ENCODE measurements at places on chromosomes 12 and 14.
A peak's percentile ranks its signal among the peaks of the same experiment; 100 is the strongest.

- DNase-seq, result no peak
Measured at GRCh38 chr12:108653082-108653516, 19.4 kb upstream of the SELPLG start.

DNA sequence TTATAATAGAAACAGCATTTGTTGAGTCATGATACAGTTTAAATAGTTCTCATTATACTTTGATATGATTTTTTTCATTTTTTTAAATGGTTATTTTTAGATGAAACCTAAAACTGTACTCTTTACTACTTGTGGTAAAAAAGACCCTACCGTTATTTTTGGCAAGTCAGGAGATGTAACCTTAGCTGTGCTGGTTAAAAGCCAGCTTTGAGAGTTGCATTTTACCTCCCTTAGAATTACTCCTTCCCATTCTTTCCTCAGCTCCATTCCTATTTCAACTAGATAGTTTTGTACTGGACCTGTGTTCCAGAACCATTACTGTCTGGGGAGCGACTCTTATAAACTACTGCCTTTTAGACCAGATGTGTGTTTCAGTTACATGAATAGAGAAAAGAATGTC, 92.0 kb downstream of the RAD51B start:
- DNase-seq, result no peak

DNA sequence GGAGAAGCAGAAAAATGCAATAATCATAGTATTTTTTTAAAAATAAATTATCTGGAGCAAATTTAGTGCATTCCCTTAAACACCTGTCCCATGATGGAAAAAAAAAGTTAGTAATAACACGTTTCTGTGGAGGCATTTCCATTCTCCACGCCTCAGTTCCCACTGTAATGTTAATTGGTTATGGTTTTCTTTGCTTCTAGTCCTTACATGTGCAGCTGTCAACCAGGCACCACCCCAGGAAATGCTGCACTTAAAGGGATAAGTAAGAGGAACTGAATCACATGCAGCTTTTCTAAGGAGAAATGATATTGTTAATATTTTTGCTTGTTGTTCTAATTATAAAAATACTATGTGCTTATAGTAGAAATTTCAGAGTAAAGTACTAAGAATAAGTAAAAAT, 240.3 kb downstream of the ZFP36L1 start:
- DNase-seq, result no peak

DNA sequence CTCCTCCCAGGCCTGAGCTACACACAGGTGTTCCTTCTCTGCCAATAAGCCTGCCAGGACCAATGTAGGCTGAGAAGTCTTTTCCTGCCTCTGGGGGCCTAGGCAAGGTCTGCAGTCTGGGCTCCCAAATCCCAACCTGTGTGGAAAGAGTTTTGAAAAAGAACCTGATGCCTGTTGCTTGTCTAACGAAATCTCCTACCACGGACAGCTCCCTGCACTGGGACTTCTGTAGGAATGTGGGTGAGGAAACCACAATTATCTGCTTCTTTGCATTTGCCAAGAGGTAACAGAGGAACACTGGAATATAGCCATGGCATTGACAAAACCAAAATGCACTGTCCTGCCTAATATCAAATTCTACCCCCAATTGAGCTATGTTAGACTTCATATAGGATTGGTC, 877.0 kb upstream of the TMEM132C start:
- DNase-seq, result no peak

GRCh38 chr12:87930033-87930432, 99.2 kb downstream of the C12orf50 start:
- no peak for DNase-seq

DNA sequence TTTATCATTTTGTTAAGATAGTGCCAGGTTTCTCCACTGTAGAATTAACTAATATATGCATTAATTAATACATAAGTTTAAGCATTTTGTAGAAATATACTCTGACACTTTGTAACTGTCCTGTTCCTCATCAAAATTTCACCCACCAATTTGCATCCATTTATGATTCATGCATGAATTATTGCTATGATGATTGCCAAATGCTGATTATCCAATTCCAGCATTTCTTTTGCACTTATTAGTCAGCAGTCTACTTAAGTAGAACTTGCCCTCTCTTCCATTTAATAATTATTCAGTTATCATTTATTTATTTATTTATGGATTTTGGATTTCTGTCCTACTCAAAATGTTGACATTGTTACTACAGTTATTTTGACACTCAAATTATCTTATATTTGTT, 72.2 kb downstream of the SLC6A15 start:
- DNase-seq, result no peak

- DNase-seq, result no peak
Measured at GRCh38 chr12:27396216-27396815, 50.2 kb upstream of the SMCO2 start.

DNA sequence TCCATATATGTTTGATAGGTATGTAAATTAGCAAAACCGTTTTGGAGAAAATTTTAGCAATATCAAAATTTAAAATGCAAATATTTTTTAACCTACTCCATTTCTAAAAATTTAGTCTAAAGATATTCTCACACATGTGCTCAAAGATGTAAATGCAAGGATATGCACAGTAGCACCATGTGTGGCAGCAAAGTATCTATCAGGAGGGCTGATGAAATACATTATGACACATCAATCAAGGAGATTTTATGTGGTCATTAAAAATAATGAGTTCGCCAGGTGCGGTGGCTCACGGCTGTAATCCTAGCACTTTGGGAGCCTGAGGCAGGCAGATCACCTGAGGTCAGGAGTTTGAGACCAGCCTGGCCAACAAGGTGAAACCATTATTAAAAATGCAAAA, 8.0 kb upstream of the C1R start:
- DNase-seq, result no peak

DNA sequence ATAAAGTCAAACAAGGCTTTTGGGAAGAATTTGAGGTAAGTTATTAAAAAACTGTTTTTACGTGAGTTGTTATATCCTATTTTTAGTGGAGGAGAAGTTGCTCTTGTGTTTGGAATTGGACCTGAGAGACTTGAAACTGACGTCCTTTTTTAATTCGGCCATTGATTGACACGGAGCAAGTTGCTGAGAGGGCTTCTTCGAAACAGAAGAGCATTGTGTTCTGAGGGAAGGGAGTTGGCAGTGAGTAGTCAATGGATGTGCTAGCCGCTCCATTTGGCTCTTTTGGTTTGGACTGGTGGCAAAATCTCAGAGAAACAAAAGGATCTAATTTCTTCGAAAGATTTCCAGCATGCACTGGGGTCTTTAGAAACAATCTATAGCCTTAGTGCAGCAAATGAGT, 37.3 kb downstream of the PTPN11 start:
- no peak for DNase-seq

GRCh38 chr12:112179341-112179740, 54.0 kb downstream of the TRAFD1 start:
- no peak for DNase-seq

DNA sequence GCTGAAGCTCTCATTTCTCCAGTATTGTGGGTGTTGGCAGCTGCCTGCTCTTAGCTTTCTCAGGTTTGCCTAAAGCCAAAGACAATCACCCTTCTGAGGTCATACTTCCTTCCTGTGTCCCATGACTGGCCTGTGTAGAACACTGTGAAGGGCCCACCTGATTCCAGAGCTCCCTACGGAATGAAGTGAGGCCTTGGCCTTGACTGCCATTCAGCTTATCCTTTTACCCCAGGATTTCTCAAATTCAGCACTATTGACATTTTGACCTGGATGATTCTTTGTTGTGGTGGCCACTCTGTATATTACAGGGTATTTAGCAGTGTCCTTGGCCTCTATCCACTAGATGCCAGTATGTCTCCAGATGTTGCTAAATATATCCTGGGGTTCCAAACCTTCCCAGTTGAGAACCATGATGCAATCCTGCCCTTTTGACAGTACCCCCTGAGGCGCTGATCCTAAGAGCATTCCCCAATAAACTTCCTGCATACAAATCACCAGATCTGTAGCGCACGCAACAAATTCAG, 112.3 kb upstream of the KRR1 start:
- DNase-seq, result no peak

DNA sequence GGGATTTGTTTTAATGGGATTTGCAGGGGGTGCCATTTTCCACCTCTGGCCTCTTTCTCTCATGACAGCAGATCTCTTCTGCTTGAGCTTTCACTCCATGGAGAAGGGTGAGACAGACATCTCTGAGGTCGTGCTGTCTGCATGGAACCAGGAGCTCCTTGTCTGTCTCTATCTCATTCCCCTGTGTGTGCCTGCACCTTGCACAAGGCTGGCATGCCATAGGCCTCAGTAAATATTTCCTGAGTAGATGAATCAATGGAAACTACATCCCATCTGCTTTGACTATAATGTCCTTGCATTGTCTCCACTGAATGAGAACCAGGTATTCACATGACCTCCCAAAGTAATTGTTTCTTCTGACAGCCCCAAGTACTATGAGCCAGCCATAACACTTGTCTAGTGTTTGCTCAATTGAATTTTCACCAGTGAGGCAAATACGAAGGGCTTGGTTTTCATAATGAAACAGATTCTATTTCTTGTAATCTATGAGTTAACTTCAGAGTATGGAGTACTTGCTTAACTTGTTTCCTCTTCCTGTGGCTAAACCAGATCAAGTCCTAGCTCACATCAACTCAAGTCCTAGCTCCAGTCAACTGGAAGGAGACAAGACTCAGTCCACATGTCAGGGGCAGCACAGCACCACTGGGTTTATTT, 32.3 kb downstream of the KCNK13 start:
- no peak for DNase-seq

- peak; percentile 43 for DNase-seq
Measured at GRCh38 chr12:71746974-71747611, 7.6 kb upstream of the RAB21 start.

DNA sequence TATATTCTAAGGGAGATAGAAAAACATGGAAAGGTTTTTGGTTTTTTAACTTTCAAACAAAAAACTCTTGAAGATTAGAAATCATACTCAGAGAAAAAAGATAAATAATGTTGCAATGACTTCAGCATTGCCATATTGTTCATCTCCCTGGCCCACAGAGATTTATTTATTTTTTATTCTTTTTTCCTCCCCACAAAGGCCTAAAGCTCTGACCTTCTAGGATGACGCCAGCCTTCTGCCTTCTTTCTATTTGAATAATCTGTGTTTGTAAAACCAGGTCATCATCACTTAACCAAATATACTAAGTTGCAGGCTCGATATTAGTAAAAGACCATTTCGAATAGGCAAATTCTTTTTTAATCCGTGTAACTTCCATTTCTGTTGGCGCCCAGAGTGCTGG, 4.4 kb upstream of the DCP1B start:
- DNase-seq, result no peak

DNA sequence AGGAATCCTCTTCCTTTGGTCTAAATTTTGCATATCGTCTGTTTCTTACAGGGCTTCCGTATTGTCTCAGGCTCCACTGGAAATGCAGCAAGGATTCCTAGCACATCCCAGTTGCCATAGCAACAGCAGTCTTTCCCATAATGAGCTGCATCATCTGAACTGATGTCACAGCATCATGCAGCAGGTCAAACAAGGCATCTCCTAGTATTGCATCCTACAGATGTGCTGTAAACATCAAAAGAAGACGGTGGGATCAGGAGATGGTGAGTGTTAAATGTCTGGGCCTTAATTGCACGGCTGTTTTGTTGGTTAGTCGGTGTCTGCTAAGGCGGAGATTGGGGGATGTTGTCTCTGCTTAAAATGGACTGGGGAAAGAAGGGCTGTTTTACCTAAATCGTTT, at the start of gene AKAP6:
AKAP6 (plus strand) TSS at position 153 of the 400 bp plus-strand sequence. CDS start 104,196 bp downstream, outside the sequence.
- DNase-seq, result no peak

GRCh38 chr14:79705126-79705894, 506.0 kb downstream of the DIO2 start:
- DNase-seq, result no peak

GRCh38 chr14:90681929-90682328, 134.3 kb downstream of the TTC7B start:
- DNase-seq, result no peak

- DNase-seq, result no peak
Measured at GRCh38 chr14:94816113-94816512, 46.2 kb upstream of the GSC start.

DNA sequence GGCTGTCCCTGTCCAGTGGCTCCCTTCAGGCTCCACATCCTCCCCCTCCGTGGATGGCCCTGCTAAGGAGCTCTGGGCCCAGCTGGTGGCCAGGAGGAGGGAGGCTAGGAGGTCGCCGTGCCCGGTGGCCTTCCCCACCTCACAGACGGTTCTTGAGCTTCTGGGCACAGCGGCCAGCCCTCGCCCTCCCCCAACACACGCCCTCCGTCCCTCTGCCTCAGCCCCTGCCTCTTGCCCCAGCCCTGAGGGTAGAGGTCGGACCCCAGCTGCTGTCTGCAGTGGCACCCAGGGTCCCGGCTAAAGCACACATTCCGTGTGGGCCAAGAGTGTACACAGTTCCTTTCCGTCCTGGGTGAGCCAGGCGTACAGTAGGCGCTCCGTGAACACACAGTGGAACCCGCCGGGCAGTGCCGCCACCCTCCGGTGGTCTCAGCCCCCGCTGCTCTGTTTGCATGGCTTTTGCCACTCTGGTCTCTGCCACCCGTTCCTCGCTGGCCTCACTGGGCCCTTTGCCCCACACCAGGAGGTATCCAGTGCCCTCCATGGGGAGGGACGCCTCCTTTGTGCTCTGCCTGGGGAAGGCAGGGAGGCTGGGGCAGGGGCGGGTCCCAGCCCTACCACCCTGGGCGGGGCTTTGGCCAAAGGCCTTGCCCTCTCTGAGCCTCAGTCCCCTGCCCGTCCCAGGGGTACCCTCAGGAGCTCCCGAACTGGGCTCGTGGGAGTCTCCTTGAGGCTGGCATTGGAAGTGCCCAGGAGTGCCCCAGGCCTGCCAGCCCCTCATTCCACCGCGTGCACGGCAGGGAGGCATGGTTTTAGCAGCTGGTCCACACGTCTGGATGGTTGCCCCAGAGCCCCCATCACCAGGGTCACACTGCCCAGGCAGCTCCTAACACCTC, 13.0 kb downstream of the TRMT61A start:
- DNase-seq, result no peak

- no peak for DNase-seq
Measured at GRCh38 chr14:102230481-102231210, 74.3 kb downstream of the MOK start.

DNA sequence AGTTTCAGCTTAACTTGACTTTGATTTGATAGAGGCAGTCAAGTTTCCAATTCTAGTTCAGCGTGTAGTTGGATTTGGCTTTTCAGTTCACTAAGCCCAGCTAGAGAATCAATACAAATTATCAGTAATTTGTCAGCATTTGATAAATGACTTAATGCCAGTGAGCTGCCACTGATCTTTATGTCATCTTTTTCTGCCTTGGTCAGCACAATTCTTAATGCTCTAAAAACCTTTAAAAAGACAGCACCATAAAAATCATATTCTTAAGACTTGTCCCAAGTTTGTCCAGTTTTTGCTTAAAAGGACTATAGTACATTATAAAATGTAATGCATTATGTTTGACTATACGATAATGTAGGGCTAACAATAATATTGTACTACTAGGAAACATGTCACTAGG, 920.5 kb downstream of the LRFN5 start:
- DNase-seq, result no peak

GRCh38 chr12:109151457-109151856, 35.1 kb downstream of the ACACB start:
- DNase-seq, result no peak

GRCh38 chr12:32669584-32669983, 9.5 kb upstream of the DNM1L start:
- no peak for DNase-seq
